ENCODE measurements at places on chromosomes 13 and 19. TPM values are rescaled to one million over a fixed set of nuclear protein-coding genes. Genes with fewer than 3 reads are reported as not detected.

CLASRP gene
- total RNA-seq = 119 TPM

- DNase-seq = no peak
Observed at GRCh38 chr19:3656073-3656746, 29.6 kb upstream of the CACTIN start.

DNA sequence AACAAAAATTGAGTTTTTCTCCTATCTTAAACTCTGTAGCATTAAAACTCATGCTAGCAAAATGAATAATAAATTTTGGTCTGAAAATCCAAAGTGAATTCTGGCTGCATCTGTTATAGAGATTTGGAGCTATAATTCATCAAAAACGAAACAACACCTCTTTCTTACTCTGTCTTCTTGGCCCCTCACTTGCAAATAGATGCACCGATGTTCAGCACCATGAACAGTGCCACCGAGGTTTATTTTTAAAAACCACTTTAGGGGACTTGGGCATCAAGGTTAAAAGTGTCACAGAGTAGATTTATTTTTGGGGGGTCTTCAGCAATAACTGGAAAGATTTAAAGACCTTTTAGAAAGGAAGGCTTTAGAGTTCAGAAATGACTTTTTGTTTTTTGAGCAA, 26.1 kb upstream of the EID2 start:
- no peak for DNase-seq

GRCh38 chr19:29978080-29978479, 36.0 kb downstream of the URI1 start:
- no peak for DNase-seq

DNA sequence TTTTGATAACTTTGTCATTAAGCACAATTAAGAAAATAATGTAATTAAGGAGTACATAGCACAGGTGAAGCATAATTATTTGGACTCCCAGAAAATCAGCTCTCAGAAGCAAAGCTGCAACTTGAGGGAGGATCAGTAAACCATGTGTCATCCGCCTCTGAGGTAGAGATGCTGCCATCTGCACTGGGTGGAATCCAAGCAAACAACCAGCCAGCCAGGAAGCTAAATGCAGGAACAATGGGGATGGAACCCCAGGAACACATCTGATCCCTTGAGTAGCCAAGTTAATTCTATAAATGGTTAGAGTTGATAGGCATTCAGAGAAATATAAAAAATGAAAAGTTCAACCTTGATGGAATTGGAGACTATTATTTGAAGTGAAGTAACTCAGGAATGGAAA, 520.2 kb downstream of the RFC3 start:
- DNase-seq = no peak

- no peak for DNase-seq
Observed at GRCh38 chr13:75864718-75865117, 228.6 kb downstream of the LMO7 start.
